HuH-7.5 (cell line): ENCODE measurements at places on chromosomes 1 and 21.

GRCh38 chr1:47763591-47764171 lies 233.5 kb downstream of the TRABD2B start:
- no peak for DNase-seq

DNA sequence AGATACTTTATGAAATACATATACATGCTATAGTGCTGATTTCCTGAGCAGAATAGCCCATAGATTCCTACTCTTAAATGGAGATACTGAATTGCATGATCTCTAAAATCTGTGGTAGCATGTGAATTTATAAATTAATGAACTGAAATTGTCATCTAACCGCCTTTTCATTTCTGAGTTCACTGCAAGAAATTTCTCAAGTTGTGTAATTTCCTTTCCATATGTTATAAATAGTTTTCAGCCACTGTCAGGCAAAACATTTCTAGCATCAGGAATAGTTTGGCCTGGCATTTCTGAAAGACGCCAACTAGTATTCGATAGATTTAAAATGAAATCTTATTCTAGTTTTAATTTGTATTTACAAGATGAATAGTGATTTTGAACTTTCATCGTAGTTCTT lies 310.1 kb downstream of the USH2A start:
- no peak for DNase-seq

- no peak for DNase-seq
Observed at GRCh38 chr1:185670187-185670627, 64.0 kb upstream of the HMCN1 start.

- DNase-seq = no peak
Observed at GRCh38 chr1:165116732-165117131, 239.8 kb downstream of the LMX1A start.

- no peak for DNase-seq
Observed at GRCh38 chr1:70760154-70760553, 287.5 kb downstream of the PTGER3 start.

- DNase-seq = no peak
Observed at GRCh38 chr1:209577346-209577745, 6.2 kb upstream of the CAMK1G start.

- no peak for DNase-seq
Observed at GRCh38 chr1:153856763-153857162, 66.0 kb downstream of the GATAD2B start.

DNA sequence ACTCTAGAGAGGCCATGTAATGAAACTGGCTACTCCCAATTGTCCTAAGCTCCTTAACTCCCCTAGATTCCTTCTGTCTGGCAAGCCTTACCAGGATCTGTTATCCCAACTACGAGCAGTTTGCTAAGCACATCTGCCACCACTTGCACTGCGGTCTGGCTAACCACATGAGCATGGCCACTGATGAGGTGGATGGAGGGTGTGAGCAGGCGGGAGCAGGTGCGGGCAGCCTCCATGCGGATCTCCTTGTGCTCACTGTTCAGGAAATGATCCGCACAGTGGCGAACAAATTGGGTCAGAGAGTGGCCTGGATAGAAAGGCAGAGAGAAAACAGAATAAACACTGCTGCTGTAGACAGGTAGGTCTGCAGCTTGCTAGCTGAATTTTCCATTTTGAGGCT lies 24.0 kb downstream of the MTOR start:
- DNase-seq = no peak

GRCh38 chr21:34642211-34643075 lies 26.4 kb upstream of the CLIC6 start:
- DNase-seq = no peak

DNA sequence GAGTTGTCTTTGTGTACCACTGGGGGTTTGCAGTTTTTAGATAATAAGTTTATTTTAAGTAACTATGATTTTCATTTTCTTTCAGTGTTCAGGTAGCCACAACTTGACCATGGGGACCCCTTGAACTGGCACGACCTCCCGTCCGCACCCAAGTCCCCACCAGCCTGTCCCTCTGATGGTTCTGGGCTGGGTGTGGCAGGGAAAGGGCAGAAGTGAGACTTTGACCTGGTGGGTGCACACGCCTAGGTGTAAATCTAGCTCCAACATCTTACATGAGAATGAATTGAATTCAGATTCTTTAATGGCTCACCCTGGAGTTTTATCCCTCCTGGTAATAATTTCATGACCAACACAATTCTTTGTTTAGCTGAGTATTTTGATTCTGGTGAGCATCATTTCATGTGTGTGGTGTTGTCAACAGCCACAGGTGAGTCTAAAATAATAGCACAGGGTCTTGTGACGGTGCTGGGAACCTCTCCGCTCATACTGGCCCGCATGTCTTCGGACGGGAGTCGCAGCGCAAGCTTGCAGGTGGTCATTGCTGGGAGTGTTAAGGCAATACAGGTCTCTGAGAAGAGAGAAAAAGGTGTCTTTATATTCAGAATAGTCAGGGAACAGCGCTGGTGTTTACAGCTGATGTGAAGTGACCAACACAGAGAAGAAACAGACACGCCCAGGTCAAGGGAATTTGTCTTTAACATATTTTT lies 50.8 kb upstream of the POFUT2 start:
- no peak for DNase-seq

- DNase-seq = no peak
Observed at GRCh38 chr1:223859058-223859457, 13.3 kb upstream of the TP53BP2 start.

- DNase-seq = no peak
Observed at GRCh38 chr1:30936541-30937171, 28.1 kb upstream of the SDC3 start.

DNA sequence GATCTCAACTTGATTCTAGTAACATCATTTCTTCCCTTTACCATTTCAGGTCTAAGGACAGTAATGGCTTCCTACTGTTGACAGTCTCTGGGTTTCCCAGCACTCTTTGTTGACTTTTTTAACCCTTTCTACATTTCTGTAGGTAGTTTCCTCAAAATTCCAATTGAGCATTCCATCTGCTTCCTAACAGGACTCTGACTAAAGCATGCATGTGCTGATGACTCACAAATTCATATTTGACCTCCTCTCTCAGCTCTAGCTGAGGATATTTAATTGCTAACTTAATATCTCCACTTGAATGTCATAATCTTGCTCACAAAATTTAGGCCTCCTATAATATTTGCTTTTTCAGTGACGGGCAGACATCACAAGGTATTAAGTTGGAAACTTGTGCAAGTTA lies 93.3 kb upstream of the ZNHIT6 start:
- DNase-seq = no peak

DNA sequence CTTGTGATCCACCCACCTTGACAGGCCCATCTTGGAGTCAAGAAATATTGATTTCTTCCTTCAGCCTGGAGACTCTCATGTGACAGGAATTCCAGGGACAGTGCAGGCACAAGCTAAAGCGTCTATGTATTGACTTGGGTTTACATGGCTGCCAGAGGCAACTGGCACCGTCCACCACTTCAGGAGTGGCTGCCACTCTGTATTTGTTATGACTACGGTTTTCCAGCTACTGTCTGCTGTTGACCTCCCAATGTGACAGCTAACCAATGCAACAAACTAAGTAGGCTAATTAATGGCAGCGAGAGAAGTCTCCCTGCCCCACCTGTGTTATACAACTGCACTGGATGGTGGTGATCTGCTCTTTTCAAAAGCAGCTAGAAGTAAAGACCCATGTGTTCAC lies 56.9 kb downstream of the CD58 start:
- no peak for DNase-seq

- DNase-seq = no peak
Observed at GRCh38 chr1:109371341-109371739, 26.4 kb downstream of the SORT1 start.

DNA sequence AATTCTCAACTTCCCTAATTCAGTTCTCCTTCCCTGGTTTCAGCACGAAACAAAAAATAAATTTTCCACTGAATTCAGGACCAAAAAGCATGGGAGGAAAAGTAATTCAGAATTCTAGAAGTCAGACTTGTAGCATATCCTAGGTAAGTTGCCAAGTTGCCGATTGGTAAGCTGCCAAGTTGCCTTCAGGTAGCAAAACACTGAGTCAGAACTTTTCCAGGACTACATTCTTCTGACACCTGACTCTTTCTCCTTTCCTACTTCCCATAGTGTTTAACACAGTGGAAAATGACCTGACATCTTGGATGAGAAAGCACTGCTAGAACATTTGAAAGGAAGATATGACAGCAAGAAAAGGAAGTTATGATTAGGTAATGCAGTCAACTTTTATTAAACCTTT lies 322.8 kb downstream of the SPATA17 start:
- DNase-seq = no peak

GRCh38 chr1:190196020-190196419 lies 281.6 kb downstream of the BRINP3 start:
- DNase-seq = no peak

DNA sequence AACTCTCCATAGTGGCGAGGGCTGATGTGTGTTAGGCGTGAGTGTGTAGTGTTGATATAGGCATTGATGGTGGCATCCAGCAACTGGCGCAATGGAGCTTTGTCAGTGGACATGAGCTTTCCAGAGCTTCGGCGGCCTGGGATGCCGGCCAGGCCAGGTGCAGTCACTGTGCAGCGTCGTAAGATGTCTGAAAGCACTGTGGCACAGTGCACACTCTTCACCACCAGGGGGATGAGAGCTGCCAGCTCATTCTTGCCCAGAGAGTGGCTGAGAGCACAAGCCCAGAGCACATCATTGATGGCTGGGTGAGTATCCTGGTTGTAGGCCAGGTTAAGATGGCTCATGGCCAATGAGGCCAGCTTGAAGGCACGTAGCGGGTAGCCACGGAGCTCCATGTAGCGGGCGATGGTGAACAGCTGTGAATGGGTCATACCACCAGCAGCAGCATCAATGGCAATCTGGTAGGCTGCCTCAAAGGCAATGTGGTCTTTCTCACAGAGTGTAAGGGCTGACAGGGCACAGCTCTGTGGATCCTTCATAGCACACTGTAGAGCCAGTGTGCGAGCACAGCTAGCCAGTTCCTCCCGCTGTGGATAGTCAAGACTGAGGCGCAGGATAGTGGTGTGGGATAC lies 6.7 kb downstream of the UROD start:
- DNase-seq = no peak

DNA sequence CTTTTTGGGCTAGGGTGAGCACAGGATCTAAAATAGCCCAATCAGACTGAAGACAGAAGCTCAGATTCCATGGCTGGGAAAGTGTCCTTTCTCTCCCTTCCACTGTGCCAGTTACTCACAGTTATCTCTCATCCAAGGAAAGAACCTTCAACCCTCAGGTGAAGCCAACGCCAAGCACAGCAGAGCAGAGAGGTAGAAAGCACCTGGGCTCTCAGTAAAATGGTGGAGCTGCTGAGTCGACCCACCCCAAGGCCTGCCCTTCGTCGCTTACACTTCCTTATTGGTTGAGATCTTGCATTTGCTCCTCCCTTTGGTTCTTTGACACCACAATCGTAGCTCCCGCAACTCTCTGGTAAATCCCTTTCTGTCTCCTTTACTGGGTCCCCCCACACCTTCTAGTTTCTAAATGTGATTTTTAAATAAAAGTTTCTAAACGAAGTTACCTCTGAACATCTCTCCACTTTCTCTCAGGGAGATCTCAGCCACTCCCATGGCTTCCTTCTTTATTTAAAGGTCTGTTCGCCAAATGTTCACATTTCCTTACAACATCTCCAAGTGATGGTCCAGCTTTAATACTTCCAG lies 27.5 kb upstream of the SLC30A1 start:
- no peak for DNase-seq

GRCh38 chr1:33119532-33120217 lies 38.7 kb downstream of the AZIN2 start:
- DNase-seq = no peak

GRCh38 chr1:211900441-211900840 lies 69.9 kb upstream of the LPGAT1 start:
- DNase-seq = no peak

DNA sequence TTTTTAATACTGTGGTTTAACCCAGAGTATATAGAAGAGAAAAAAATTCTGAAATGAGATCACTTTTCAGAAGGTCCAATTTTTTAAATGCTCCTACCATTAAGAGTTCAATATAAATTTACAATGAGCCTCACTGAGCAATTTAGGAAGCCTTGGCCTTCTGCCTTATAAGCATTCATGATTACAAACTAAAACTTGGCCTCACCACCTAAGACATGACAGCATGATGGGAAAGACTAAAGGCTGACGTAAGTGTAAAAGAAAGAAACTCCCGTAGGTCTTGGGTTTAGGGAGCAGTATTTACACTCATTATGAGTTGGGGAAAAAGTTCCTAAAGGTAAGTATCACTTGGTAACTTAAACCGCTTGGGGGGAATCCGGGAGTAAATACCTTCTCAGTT lies 70.7 kb upstream of the ESRRG start:
- no peak for DNase-seq

- DNase-seq = no peak
Observed at GRCh38 chr1:186531561-186532165, 70.7 kb upstream of the PDC start.

- no peak for DNase-seq
Observed at GRCh38 chr1:112342558-112342957, 53.5 kb upstream of the CTTNBP2NL start.

DNA sequence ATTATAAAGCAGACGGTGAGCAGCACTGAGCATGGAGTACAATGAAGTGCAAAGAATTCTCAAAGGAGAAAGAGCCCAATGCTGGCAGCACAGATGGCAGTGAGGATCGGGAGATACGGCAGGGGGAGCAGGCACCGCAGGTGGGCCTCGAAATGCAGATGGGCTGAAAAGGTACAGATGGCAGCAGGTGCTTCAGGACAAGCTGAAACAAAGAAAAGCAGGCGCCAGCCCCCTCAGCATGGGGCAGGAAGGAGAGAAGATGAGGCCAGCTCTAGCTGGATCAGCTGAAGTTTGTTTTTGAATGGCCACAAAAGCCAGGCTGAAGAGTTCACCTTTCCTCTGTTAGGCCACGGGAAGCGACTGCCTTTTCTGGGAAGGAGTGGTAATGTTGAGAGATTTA lies 7.7 kb downstream of the CFAP298 start:
- no peak for DNase-seq

DNA sequence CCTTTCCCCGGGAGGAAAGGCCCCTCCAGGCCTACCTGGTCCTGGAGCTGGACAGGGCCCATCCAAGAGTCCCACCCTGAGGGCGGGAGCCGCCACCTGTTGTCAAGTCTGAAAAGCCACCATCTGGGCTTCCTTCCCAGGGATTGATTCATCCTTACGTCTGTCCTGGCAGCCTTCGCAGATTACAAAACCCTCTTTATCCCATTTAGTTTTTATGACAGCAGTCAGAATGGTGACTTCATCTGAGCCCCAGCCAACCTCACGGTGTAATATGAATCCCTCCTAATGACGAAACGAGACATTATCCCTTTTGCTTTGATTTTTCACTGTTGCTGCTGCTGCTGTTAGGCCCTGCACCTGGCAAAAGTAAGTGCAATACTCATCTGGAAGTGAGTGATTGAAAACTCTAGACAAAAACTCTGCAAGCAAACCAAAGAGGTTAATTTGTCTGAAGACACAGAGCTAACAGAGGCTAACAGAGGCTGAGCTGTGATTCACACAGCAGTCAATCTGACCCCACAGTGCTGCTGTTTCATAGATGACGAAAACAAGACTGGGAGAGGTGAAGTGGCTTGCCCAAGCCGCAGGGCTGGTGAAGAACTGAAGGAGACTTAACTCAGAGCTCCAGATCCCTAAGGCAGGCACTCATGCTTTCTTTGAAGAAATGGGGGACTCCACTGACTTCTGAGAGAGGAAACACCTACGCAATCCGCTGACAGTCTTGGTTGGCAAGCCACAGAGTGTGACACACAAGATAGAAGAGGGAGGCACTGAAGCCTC lies 30.0 kb upstream of the S100A7 start:
- DNase-seq = no peak

- no peak for DNase-seq
Observed at GRCh38 chr1:157658571-157658970, 42.0 kb downstream of the FCRL3 start.

GRCh38 chr21:42733874-42734273 lies 80.5 kb downstream of the PDE9A start:
- no peak for DNase-seq
